Activated T-helper 1 cell treated with anti-CD3 and anti-CD28 coated beads, Interleukin-2, amount 50 U/mL, for 16 hours (primary cell): ENCODE measurements at places on chromosomes 11 and 22.

GRCh38 chr11:82898241-82898640 lies 2.0 kb downstream of the PRCP start:
- DNase-seq = no peak

- DNase-seq = no peak
Measured at GRCh38 chr11:106957030-106957482, 61.2 kb downstream of the GUCY1A2 start.

- DNase-seq = no peak
Measured at GRCh38 chr11:34637303-34637702, 16.4 kb downstream of the EHF start.

DNA sequence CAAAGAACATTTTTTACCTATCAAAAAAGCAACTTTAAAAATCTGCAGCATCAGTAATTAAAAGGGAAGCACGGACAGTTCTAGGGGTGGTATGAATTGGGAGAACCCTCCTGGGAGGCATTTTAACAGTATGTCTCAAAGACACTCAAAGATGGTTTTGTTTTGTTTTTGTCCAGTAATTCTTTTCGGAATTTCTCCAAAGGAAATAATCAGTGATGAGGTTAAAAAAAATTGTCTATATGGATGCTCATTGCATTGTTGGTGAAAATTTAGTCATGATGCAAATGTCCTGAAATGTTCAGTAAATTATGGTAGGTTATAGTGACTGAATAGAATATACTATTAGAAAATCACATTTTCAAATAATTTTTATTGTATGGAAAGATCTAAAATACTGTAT lies 115.1 kb downstream of the ATXN10 start:
- no peak for DNase-seq

DNA sequence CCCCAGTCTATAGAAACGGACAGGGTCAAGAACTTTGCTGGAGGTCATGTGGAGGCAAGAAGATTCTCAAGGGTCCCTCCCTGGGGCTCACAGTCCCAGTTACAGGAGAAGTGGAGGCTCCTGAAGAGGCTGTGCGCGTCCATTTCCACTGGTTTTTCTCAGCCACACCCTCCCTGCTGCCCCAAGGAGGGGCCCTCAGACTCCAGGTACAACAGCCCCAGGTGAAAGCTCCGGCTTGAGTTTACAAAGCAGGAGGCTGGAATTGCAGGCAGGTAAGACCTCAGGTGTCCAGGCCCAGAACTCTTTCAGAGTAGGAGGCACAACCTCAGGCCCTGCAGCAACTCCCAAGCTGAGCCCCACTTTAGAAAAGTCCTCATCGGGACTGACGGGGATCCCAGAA lies 3.1 kb downstream of the SHANK2 start:
- no peak for DNase-seq

DNA sequence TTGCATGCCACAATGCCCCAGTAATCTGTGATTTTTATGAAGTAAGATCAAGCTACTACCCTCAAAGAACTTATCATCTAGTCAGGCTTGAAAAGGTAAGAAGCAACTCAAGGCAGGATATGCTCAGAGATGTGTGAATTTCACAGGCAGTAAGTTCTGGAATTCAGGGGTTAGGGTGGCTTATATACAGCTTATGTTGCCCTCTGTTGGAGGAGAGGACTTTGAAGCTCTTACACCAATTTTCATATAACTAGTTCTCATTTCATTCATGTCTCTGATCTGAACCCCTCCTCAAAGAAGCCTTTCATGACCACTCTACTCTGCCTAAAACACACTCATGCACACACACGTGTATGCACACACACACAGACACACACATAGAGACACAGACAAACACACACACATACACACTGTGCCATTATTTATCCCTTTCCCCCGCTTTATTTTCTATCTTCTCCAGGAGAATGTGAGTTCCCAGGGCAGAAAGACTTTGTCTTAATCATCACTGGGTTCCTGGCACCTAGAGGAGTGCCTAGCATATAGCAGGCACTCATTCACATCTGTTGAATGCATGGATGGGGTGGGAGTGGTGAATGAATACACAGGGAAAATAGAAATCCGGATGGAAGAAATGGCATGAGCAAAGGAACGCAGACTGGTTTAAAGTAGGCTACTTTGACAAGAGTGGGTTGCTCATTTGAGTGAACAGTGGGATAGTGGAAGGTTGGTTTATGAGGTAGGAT lies 220.7 kb upstream of the ZBED5 start:
- no peak for DNase-seq

- DNase-seq = no peak
Measured at GRCh38 chr22:35600476-35600875, 16.7 kb downstream of the MB start.

DNA sequence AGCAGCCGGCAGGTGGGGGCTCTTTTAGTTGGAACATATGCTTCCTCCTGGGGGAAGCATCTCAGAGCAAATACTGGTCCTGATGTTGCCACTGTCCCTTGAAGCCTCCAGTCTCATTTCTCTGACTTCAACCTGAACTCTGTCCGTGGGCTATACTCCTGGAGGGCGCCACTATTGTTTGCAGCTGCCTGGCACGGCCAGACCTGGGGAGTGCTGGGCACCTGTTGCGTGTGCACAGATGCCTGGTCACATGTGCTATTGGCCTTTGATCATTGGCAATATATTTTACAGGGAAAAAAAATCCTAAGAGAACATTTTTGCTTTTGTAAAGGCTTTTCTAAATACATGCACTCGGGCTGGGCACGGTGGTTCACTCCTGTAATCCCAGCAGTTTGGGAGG lies 18.2 kb downstream of the LHFPL7 start:
- no peak for DNase-seq
